ENCODE measurements at places on chromosomes 6 and 20. TPM values are rescaled to one million over a fixed set of nuclear protein-coding genes. Genes with fewer than 3 reads are reported as not detected.

DNA sequence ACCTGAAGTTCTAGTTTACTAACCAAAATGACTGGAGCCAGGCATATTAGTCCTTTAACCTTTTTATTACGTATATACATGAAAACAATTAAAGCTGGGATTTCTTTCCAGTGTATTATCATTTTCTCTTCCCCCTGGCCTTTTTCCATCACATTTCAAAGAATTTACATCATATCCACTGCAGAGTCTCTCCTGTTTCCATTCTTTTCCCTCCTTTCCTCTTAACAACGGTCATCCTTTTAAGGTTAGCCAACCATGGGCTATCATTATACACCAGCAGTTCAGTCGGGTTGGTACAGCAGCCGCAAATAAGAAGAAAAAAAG, 104.6 kb downstream of the TFAP2A start:
- DNase-seq = no peak

DNA sequence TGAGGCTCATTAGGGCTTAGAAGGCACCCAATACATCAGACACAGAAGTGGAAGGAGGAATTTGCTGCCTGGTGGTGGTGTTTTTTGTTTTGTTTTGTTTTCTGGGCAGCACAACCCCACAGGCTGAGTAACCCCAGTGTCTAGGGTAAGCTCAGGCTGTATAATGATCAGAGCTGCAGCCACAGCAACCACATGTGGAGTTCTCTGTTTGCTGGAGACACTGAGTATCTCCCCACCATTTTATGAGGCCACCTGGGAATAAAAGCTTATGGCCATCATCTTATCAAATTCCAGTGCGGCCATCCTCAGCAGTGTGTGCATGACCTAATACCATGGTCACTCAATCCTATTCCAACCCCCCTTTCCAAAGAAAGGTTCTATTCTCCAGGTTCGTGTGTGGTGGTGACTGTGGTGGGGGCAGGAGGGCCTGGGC, 3.4 kb upstream of the DLL1 start:
- no peak for DNase-seq

DNA sequence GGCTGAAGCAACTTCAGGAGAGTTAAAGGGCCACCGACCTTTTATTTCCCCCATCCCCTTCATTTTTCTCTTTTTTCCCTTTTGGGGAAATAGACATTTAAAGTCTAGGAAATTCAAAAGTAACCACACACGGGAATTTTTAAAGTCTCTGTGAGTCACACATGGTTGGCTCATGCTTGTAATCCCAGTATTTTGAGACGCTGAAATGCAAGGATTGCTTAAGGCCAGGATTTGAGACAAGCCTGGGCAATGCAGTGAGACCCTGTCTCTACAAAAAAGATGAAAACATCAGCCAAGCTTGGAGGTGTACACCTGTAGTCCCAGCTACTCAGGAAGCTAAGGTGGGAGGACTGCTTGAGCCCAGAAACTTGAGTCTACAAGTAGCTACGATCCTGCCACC, 34.2 kb downstream of the KATNA1 start:
- DNase-seq = no peak

DNA sequence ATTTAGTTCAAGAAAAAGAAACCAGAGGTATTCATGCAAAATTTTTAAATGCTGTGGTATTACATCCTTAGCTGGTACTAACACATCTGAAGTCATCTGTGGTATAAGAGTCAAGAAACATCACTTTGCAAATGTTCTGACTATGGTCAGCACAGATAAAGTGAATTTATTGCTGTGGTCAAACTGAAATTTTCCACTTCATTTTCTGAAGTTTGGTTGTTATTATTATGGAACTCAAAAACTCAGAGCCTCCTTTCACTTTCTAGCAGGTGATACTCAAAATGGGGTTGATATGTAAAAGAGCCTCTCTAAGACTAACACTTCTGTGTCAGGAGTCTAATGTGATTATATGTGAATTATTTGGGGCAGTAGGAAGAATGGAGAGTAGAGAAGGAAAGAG, 257.8 kb downstream of the RNGTT start:
- no peak for DNase-seq

GRCh38 chr6:119215885-119216590, 133.5 kb downstream of the MAN1A1 start:
- no peak for DNase-seq

DNA sequence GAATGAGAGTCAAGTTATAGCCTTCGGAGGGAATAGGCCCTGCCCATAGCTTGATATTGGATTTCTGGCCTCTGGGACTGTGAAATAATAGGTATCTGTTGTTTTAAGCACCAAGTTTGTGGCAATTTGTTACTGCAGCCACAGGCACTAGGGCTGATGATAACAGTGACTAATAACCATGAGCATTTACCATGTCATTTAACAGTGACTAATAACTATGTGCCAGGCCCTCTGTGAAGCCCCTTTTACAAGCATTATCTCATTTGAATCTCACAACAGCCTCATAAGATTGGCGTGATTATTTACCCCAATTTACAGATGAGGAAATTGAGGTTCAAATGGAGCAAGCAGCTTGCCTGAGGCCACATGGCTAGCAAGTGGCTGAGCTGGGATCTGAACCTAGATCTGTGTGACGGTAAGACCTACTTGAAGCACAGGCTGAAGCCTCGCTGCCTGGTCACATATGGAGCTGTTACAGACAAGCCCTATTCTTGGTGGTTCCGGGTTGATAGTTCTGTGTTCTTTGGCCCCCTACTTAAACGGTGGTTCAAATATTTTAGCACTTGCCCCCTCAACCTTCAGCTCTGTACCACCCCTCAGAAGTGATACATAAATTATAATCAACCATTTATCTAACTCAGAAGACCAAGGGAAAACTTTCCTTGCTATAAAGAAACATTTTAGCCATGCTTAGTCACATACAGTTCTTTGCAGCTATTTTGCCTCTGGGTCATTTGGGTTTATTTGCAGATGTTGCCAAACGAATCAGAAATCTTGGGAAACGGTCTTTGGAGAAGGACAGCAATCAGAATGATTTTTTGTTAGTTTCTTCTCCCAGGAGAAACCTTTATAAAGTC, 98.3 kb downstream of the ELOVL5 start:
- no peak for DNase-seq

DNA sequence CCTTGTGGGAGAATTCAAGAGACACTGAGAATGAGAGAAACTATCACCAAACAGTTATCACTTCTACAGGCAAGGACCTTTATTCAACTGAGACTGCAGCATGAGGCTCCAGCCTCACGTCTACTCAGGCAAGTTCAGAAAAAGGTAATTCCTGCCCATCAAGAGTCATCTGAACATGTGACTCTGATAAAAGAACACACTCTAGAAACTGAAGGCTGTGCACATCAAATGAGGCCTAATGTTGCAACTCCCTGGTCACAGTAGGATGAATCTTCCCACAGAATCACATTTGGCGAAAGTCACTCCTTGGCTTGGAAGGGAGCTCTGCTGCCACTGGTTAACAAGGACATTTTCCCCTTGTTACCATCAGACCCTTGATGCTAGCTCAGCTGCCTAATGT, 71.2 kb upstream of the EMILIN3 start:
- DNase-seq = no peak

GRCh38 chr20:34538671-34539123, 19.8 kb upstream of the MAP1LC3A start:
- DNase-seq = no peak

DNA sequence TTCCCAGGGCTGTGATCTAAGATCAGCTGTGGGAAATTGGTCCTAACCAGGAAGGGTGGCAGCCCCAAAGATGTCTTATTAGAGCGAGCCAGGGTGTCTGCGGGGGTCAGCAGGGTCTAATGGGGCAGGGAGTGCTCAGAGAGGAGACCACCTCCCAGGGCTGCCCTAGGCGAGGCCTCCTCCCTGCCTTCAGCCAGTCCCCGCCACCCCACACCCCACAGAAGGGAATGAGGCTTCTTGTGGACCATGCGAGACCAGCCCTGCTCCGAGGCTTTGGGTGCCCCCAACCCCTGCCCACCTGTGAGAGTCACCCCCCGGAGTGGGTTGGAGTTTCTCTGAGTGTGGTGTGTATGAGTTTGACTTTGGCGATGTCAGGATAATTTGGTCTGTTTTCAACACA, 37.8 kb downstream of the SYNJ2 start:
- DNase-seq = no peak

GRCh38 chr20:20970841-20971240, 135.3 kb downstream of the LINC00237 start:
- DNase-seq = no peak

Gene PDE7B
- polyA plus RNA-seq = 8.8 TPM

Gene BEND6
- polyA plus RNA-seq = 7.1 TPM

Gene SLC2A10
- polyA plus RNA-seq = 16.1 TPM

Gene CD93
- 40.4 TPM for polyA plus RNA-seq

Gene MYO6
- polyA plus RNA-seq = 107 TPM

Gene ULBP2
- polyA plus RNA-seq = 0.74 TPM

Gene RAET1L
- polyA plus RNA-seq = not detected

Gene CST5
- 0.24 TPM for polyA plus RNA-seq
